Ascending aorta (tissue), 2 donors: ENCODE measurements at places on chromosomes 3 and 15. TPM values are rescaled to one million over a fixed set of nuclear protein-coding genes. Genes with fewer than 3 reads are reported as not detected.

The ZNF660 gene
- total RNA-seq, result 0.43 TPM

GRCh38 chr3:71510510-71510909 is 73.0 kb downstream of the FOXP1 start:
- no peak overlapping the region for H3K4me3 ChIP-seq
- no peaks in the 10 kb centered on the region for H3K36me3 ChIP-seq
- H3K27ac ChIP-seq, result peak overlapping the region; percentile 44
- no peaks in the 10 kb centered on the region for H3K27me3 ChIP-seq

DNA sequence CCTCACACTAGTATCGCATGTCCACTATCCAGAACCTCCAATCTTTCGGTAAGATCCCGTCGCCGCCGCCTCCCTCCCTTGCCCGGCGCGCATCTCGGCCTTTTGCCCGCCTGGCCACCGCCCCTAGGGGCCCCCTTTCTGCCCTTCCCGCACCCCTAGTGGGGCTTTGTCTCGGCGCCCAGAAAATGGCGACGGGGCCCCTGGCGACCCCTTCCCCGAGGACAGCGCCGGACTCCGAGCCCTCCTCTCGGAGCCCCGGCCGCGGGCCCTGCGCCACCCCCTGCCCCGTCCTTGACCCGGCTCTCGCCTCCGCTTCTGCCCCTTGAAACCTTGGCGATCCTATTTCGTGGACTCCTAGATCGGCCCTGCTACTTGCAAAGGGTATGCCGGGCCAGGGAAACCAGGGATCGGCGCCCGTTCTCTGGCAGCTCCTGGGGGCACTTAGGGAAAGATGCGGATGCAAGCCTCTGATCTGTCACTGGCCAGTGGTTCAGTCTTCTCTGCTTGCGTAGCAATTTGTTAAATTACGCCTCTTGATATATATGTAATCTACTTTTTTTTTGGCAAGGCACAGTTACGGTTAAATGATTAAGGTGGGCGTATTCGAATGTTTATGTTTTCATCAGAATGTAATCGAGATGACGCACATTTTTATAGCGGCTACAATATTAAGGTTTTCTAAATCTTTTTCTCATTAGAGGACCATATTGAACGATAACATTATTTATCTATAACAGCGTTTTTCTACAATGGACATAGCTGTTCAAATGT is 603 bp downstream of the EIF1B start:
- H3K36me3 ChIP-seq, result peaks cover 10% of the 10 kb centered on the region
- H3K27ac ChIP-seq, result peak overlapping the region; percentile 97
- peak overlapping the region; percentile 74 for H3K4me3 ChIP-seq

DNA sequence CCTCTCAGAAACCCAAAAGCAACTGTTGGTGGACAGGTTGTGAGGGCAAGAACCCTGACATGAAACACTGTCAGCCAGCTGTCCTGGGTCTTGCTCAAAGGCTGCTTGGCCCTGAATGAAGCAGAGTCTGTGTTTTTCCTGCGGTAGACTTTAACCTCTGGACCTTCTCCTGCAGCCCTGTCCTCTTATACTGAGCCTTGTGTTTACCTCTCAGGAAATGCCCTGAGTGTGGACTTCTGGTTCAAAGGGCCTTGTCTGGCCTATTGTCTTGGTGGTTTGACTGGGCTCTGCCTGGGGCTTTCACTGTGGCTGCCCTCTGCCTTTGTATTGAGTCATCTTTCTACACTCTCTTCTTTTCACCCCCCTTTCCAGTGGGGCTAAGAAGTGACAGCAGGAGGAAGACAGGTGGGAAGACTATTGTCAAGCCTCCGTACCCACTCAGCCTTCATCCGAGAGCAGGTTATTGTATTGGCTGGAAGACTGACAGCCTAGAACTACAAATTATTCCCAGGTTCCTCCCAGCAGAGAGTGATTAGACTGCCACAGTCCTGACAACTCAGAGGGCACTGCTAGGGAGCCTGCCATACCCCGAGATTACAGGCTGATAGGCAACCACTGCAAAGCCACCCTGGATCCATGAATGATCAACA is 3.5 kb downstream of the SEC13 start:
- DNase-seq, result no peak
- H3K4me3 ChIP-seq, result no peak overlapping the region
- no peak overlapping the region for H3K27ac ChIP-seq

The ACTRT3 gene
- total RNA-seq, result 0.32 TPM

The RPUSD2 gene
- total RNA-seq, result 2.4 TPM

DNA sequence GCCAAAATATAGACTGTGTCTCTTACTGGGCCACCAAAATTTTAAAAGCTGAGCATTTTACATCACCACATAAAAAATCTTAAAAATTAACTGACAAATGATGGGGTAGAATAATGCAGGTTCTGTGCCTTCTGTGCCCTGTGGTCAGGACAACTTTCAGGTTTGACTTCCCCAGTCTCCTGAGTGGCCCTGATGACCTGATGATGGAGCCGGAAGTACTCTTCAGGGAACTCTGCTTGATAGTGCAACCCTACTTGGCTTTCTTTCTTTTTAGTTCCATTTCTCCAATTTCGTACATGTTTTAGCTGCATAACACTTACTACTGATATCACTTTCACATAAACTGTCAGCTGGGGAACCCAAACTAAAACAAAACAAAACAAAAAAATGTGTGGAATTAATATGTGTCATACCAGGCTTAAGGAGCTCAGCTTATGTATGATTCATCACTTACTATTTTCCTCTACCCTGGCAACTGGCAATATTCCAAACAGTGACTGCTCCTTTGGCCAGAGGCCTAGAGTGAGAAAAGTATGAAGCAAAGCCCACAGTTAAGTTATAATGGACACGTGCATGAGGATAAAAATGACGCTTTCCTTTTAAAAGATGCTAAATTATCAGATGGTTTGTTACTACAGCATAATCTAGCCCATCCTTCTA is 194.3 kb downstream of the BCHE start:
- H3K4me3 ChIP-seq, result no peak overlapping the region
- H3K36me3 ChIP-seq, result no peaks in the 10 kb centered on the region
- H3K4me1 ChIP-seq, result no peaks in the 10 kb centered on the region
- H3K27me3 ChIP-seq, result no peaks in the 10 kb centered on the region
- peak overlapping the region; percentile 49 for H3K27ac ChIP-seq

The HTR3E gene
- not detected for total RNA-seq

- H3K27me3 ChIP-seq, result no peaks in the 10 kb centered on the region
- H3K27ac ChIP-seq, result peak overlapping the region; percentile 67
- DNase-seq, result no peak
- H3K4me3 ChIP-seq, result peak overlapping the region; percentile 83
Observed at GRCh38 chr3:123202451-123202850, 708 bp downstream of the SEC22A start.

DNA sequence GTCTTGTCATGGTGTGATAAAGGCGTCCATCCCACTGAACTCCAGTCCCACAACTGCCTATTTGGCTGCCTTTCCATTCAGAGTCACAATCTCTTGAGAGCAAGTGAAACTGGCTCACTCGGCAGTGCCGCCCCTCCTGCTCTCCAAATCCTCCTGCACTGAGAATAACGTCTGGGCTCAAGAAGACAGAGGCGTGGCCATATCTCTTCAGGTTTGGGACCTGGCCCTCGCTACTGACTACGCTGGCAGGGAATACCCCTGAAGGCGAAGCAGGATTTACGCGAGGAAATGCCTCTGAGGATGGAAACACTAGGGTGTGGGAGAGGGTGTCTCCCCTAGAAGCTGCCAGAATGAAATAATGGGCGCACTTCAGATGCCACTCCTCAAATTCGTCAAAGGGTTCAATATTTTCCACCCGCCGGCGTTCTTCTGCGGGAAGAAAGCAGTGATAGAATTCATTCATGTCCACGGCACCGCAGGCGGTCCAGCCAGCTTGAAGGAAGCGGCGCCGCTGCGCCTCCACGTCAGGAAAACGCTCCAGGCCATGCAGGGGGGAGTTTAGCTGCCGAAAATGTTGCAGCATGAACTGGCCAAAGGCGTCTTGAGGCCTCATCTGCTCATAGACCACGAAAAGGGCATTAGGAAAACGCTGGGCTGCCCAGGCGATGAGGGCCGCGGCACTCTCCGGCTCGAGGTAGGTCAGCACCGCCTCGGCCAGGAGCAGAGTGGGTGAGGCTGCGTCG is 985 bp downstream of the LCMT2 start:
- no peaks in the 10 kb centered on the region for H3K27me3 ChIP-seq
- peak overlapping the region; percentile 94 for H3K27ac ChIP-seq
- no peak for DNase-seq
- no peaks in the 10 kb centered on the region for H3K36me3 ChIP-seq
- peak overlapping the region; percentile 70 for H3K4me3 ChIP-seq
- H3K4me1 ChIP-seq, result peaks cover 23% of the 10 kb centered on the region

DNA sequence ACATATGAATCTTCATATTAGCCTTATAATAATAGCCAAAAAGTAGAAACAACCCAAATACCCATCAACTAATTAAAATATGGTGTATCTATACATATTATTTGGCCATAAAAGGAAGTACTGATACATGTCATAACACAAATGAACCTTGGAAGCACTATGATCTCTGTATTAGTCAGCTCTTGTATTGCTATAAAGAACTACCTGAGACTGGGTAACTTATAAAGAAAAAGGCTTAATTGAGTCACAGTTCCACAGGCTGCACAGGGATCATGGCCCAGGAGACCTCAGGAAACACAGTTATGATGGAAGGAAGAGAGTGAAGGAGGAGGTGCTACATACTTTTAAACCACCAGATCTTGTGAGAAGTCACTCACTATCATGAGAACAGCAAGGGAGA is 16.0 kb upstream of the CCR2 start:
- H3K36me3 ChIP-seq, result no peaks in the 10 kb centered on the region
- no peaks in the 10 kb centered on the region for H3K4me1 ChIP-seq
- no peak for DNase-seq
- H3K27ac ChIP-seq, result no peak overlapping the region
- no peak overlapping the region for H3K4me3 ChIP-seq

DNA sequence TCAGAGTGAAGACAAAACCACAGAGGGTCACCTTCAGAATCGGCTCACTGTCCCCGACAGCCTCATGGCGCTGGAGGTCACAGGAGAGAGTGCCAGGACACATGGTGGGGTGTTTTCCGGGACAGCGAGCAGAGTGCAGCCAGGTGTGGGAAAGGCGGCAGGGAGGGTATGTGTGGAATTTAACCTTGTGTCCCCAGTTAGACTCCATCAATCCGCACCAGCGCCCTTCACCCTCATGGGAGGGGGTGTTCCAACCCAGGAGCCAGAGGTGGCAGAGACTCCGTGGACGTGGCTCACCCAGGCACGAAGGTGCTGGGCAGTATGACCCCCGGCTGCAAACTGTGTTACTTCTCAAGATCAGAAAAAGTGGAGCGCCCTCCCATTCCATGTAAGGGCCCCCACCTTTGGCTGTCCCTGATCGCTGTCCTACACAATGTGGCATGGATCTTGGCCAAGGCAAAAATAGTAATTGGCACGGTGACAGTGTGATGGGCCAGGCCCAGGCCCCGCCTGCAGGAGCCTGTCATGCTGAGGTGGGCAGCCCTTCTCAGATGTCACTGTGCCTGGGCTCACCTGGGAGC is 190.3 kb downstream of the XXYLT1 start:
- no peak overlapping the region for H3K4me3 ChIP-seq
- H3K4me1 ChIP-seq, result no peaks in the 10 kb centered on the region
- DNase-seq, result no peak
- no peaks in the 10 kb centered on the region for H3K36me3 ChIP-seq
- H3K27me3 ChIP-seq, result no peaks in the 10 kb centered on the region

The PRR20G gene
- not detected for total RNA-seq

The ALDH1A2 gene
- 9.3 TPM for total RNA-seq

The GABRB3 gene
- total RNA-seq, result not detected

- no peak overlapping the region for H3K4me3 ChIP-seq
- no peaks in the 10 kb centered on the region for H3K27me3 ChIP-seq
- peak overlapping the region; percentile 46 for H3K27ac ChIP-seq
- no peaks in the 10 kb centered on the region for H3K4me1 ChIP-seq
Observed at GRCh38 chr15:24857763-24858162, 97.0 kb upstream of the SNRPN start.

DNA sequence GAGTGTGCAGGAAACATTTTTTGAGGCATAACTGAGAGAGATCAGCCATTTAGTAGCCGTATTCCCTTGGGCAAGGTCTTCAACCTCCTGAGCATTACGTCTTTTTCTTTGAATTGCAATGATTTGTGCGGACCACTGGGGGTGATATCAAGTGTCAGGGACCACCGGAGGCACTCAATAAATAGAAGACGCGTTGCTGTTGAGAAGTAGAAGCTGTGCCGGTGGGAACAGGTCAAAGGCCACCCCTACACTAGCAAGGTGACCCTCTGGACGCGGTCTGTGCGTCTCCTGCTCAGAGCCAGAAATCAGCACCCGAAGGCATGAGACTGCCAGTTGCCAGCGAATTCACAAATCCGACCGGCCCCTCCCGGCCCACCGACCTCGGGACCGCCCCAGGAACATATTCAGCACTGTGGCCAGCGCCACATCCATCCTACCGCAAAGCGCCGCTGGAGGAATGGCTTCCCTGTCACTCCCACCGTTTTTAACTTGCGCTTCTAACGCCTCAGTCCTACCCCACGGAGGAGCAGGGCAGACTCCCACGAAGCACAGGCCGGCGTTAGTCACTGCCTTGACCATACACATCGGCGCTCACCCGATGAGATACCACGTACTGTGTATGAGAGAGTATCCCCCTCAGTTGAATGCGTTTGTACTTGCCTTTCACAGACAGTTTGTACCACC is 1.4 kb upstream of the GHSR start:
- no peak overlapping the region for H3K4me3 ChIP-seq
- H3K36me3 ChIP-seq, result no peaks in the 10 kb centered on the region
- peaks cover 20% of the 10 kb centered on the region for H3K27me3 ChIP-seq
- no peak overlapping the region for H3K27ac ChIP-seq

The PLSCR5 gene
- not detected for total RNA-seq

- no peaks in the 10 kb centered on the region for H3K4me1 ChIP-seq
- no peaks in the 10 kb centered on the region for H3K27me3 ChIP-seq
- no peaks in the 10 kb centered on the region for H3K36me3 ChIP-seq
- H3K4me3 ChIP-seq, result no peak overlapping the region
- H3K27ac ChIP-seq, result no peak overlapping the region
Observed at GRCh38 chr3:172846706-172847105, 96.2 kb downstream of the ECT2 start.

- no peak overlapping the region for H3K27ac ChIP-seq
- no peak for DNase-seq
- peaks cover 18% of the 10 kb centered on the region for H3K36me3 ChIP-seq
- no peak overlapping the region for H3K4me3 ChIP-seq
Observed at GRCh38 chr3:16428612-16429011, 84.9 kb downstream of the RFTN1 start.

The KBTBD13 gene
- total RNA-seq, result 0.21 TPM

DNA sequence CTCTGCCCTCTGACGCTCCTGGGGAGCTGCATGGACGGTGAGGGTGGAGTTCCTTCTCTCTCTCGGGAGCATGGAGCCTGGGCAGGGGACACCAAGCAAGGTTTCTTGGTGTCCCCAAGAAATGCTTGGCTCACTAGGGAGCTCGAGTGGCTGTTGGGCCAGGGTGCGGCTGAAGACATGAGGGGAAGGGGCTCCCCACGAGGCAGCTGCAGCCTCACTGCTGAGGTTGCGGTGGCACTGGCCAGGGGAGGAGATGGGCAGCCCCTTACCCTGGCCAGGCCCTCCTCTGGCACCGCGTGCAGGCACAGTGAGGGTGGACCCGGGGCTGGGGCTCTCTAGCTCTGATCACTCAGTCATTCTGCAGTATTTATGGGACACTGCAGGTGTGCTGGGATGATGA is 43.5 kb upstream of the SLC41A3 start:
- H3K27me3 ChIP-seq, result no peaks in the 10 kb centered on the region
- H3K4me3 ChIP-seq, result no peak overlapping the region
- no peak for DNase-seq

- no peak overlapping the region for H3K27ac ChIP-seq
- no peaks in the 10 kb centered on the region for H3K36me3 ChIP-seq
- no peaks in the 10 kb centered on the region for H3K4me1 ChIP-seq
- no peak overlapping the region for H3K4me3 ChIP-seq
- no peaks in the 10 kb centered on the region for H3K27me3 ChIP-seq
Observed at GRCh38 chr3:183879243-183879642, 5.4 kb downstream of the PARL start.

The IQSEC1 gene
- 148 TPM for total RNA-seq
